T-helper 1 cell (primary cell): ENCODE measurements at places on chromosomes 2 and 18.

DNA sequence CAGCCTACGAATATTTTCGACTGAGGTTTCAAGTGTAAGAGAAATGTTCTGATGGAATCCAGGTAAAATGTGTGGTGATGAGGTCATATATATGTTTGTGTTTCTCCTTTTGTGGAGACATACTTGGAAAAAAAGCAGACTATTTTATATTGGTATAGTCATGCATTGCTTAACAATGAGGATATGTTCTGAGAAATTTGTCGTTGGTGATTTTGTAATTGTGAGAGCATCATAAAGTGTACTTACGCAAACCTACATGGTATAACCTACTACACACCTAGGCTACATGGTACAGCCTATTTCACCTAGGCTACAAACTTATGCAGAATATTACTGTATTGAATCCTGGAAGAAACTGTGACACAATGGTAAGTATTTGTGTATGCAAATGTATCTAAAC lies 1849.9 kb upstream of the CELF4 start:
- DNase-seq = no peak

- no peak for DNase-seq
These were observed 14.8 kb upstream of the MATN3 start for GRCh38 chr2:20027260-20027677.

- no peak for DNase-seq
These were observed 17.2 kb downstream of the CERKL start for GRCh38 chr2:181639686-181640085.

GRCh38 chr2:42567806-42568400 lies 529 bp upstream of the MTA3 start:
- no peak for DNase-seq

GRCh38 chr2:328761-329160 lies 40.9 kb upstream of the ALKAL2 start:
- no peak for DNase-seq

GRCh38 chr2:238761868-238762267 lies 86.0 kb upstream of the TWIST2 start:
- DNase-seq = no peak

DNA sequence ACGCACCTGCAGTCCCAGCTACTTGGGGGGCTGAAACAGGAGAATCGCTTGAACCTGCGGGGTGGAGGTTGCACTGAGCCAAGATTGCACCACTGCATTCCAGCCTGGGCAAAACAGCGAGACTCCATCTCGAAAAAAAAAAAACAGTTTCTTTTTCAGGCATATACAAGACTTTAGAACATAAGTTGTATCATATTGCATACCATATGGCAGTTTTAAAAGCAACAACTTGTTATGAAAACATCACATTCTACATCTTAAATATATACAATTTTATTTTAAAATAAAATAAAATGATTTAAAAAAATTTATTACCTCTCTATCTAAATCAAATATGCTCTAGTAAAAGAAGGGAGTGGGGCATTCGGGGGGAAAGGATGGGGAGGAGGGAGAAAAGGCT lies 39.4 kb upstream of the SP5 start:
- no peak for DNase-seq

DNA sequence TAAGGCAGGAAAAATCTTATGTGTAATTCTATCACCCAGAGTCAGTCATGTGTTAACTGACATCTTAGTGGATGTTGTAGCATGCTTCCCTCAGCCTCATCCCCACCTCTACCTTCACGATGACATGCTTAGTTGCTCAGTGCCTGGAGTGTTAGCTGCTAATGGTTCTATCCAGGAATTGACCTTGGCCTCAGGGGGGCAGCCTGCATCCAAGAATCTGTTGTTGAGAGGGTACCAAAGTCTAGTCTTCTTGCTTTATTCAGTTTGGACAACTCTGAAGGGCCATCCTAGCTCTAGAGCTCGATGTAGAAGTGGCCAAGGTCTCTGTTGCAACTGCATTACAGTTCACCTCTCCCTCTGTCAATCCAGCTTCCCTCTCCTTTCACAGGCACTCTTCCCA lies 61.2 kb downstream of the ACYP2 start:
- no peak for DNase-seq

DNA sequence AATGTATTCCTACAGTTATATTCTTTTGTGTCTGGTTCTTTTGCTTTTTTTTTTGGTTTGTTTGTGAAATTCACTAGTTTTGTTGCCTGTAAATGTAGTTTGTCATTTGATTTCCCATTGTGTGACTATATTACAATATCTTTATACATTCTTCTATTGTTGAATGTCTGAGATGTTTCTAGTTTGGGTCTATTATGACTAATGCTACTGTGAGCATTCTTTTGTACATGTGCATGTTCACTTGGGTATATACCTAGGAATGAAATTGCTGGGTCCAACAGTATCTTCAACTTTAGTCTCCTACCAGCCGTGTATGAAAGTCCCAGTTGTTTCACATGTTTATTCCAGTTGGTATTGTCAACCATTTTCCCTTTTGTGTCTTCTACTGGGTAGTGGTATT lies 112.7 kb upstream of the RBMS1 start:
- DNase-seq = no peak

DNA sequence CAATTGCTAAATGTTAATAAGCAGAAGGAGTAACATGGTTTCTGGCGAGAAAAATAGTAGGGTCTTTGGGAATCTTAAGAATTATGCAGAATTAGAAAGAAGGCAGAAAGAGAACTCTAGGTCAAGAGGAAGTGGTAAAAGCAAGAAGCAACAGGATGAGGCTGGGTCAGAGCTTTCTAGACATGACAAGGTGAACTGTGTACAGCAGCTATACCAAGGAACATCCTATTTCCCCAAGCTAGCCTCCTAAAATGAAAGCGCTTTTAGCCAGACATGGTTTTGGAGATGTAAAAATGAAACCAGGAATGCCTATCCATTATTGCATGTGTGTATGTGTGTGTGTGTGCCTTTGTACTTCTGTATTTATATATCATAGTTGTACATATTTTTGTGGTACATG lies 42.3 kb upstream of the STAT1 start:
- DNase-seq = no peak

GRCh38 chr2:7437716-7438632 lies 520.8 kb downstream of the RNF144A start:
- DNase-seq = no peak

GRCh38 chr2:241977557-241978300 lies 108.2 kb downstream of the RTP5 start:
- DNase-seq = no peak

- no peak for DNase-seq
These were observed 80.6 kb upstream of the LRRTM4 start for GRCh38 chr2:77602771-77603170.

GRCh38 chr18:8358033-8358765 lies 251.0 kb upstream of the RAB12 start:
- no peak for DNase-seq

DNA sequence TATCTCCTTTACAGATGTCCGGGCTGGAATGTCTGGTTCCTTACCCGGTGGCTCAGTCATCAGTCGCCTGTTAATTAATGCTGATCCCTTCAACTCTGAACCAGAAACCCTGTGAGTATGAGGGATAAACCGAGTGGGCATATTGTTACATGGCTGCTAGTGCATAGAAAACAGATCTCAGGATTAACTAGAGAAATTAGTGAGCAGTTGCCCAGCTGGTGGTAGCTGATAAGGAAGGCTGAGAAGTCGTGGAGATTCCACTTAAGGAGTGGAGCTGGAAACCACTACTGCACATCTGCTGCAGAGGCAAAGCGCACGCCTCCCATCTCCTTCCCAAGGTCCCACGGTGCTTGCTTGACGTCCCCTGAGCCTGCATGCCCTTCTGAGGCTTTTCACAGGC lies 97.7 kb downstream of the DGKD start:
- no peak for DNase-seq

GRCh38 chr2:202632682-202633290 lies 2.0 kb upstream of the FAM117B start:
- no peak for DNase-seq

GRCh38 chr2:127671557-127672302 lies 3.6 kb downstream of the LIMS2 start:
- DNase-seq = no peak

DNA sequence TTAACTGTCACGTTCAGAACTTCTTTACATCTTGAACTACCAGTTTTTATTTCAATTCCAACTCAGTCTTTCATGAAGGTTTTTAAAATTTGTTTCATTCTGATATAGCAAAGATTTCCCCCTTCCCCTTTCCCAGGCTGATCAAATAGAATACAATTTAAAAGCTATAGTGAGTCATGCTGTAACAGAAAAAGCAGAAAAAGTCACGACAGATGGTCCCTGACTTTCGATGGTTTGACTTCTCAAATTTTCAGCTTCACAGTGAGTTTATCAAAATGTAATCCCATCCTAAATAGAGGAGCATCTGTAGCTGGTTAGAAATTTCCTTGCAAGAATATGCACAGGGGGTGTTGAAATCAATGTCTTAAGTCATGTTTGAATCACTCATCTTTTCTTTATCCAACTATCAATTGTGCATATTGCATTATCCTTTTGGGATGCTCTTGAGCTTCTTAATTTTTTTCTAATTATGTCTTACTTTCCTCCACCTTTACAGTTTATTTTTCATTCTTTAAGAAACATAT lies 500.3 kb downstream of the LRP1B start:
- no peak for DNase-seq

GRCh38 chr2:183680573-183680972 lies 556.3 kb downstream of the NUP35 start:
- DNase-seq = no peak

DNA sequence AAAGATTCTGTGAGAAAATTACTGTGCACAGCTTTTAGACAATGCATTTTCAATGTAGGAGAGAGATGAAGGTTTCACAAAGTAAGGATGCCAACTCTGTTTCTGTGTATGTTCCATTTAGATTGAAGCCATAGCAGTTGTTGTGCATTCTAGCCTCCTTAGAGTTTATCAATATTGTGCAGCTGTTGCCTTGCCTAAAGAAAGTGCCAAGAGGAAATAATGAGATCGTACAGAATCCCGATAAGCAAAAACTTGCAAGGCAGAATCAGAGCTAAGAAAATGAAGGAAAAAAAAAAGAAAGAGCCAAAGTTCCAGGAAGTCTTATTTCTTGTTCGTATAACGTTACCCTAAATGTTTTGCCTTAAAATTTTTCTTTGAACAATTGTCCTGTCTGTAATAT lies 965.0 kb downstream of the DCDC2C start:
- DNase-seq = no peak

DNA sequence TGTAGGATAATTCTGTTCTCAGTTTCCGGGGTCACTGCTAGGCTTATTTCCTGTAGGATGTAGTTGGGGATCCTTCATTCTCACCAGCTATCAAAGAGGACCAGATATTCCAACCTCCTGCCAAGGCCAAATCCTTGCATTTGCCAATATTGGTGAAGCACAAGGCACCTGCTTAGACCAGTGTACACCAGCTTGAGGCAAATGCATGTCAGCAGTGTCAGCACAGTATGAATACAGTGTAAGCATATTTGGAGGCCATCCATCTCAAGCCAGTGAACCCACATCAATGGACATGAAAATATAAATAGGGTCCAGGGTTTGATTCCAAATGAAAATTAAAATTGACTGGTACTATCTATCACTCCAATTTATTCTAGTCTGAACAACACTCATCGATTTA lies 88.0 kb upstream of the MAPRE2 start:
- no peak for DNase-seq

GRCh38 chr18:24414349-24415003 lies 12.0 kb upstream of the IMPACT start:
- DNase-seq = no peak

DNA sequence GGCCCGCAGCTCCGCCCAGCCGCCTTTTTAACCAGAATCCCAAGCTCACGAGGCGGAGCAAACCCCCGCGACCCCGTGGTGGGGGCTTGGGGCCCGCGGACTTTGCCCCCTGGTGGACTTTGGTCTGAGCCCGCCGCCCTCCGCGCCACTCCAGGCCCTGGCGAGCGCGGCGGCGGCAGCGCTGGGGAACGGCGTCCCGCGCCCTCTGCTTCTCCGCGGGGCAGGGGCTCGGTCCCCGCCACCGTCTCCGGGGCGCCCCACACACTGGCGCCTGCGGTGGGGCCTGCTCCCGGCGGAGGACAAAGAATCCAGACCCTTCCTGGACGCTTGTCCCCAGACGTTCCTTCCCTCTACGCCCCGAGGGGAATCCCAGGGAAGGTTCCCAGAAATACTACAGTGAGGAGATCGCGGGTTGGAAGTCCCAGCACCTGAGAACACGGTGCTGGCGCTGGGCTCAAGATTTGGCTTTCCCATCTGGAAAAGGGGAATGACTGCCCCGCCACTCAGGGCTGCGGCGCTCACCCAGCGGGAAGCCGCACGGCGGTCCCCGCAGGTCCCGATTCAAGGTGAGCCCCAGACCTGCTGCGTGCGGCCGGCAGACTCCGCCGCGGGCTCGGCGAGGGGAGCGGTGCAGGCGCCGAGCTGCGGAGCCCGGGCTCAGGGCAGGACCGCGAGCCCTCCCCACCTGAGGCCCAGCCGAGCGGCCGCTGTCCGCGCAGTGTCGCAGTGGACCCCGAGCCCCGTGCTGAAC lies at the start of gene HAAO:
Gene HAAO, minus strand, starts transcription at position 1 of the 751 bp plus-strand sequence. CDS start 47 bp downstream, outside the sequence.
- DNase-seq = no peak

- no peak for DNase-seq
These were observed 110.6 kb downstream of the ATL2 start for GRCh38 chr2:38266382-38267061.

GRCh38 chr18:9577361-9577760 lies 37.0 kb downstream of the PPP4R1 start:
- DNase-seq = no peak

DNA sequence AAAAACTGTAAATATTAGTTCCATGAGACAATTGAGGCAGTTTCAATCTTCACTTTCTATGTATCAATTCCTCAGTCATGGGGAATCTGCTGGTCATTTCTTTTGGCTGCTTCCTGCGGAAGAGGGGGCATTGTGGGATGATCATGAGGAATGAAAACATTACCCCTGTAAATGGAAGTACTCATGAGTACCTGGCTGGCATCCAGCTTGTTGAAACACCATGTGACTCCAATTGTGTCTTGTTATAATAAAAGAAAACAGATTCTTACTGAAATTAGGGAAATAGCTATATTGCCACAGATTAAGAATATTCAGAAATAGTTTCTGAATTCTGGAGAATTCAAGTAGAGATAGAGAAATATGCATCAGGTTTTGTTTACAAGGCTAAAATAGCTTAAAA lies 41.6 kb upstream of the GPR39 start:
- no peak for DNase-seq

GRCh38 chr2:9219027-9219445 lies 12.4 kb downstream of the ASAP2 start:
- no peak for DNase-seq

GRCh38 chr2:201267278-201268030 lies 7.1 kb downstream of the CASP8 start:
- DNase-seq = no peak
